CD4-positive, alpha-beta T cell treated with Interferon gamma for 1 hour (primary cell): ENCODE measurements at places on chromosomes 11 and 22.

DNA sequence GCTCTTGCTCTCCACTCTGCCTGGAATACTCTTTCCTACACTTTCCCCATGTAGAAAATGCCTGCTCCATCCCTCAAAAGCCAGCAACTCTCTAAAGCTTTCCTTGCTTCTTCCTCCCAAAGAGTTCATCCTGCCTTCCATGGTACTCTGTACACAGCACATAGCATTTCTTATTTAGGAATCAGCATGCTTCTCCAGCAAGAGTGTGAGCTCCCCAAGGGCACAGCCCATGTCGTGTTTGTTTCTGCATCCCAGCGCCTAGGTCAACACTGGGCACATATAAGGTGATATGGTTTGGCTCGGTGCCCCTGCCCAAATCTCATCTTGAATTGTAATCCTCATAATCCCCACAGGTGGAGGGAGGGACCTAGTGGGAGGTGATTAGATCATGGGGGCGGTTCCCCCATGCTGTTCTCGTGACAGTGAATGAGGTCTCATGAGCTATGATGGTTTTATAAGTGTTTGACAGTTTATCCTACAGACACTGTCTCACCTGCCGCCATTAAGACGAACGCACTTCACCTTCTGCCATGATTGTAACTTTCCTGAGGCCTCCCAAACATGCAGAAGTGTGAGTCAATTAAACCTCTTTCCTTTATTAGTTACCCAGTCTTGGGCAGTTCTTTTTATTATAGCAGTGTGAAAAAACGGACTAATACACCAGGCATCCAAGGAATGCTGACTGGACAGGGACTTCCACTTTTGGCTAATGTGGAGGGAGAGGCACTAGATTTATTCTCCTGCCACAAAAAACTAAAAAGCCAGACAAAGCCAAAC, 8.2 kb downstream of the VPS37C start:
- DNase-seq, result no peak

- DNase-seq, result no peak
Observed at GRCh38 chr11:24453129-24453718, 43.6 kb upstream of the LUZP2 start.

- DNase-seq, result no peak
Observed at GRCh38 chr11:47620836-47621378, 21.5 kb downstream of the MTCH2 start.

- no peak for DNase-seq
Observed at GRCh38 chr11:44823868-44824267, 97.1 kb downstream of the TSPAN18 start.

GRCh38 chr11:36065436-36065835, 121.6 kb downstream of the LDLRAD3 start:
- no peak for DNase-seq

DNA sequence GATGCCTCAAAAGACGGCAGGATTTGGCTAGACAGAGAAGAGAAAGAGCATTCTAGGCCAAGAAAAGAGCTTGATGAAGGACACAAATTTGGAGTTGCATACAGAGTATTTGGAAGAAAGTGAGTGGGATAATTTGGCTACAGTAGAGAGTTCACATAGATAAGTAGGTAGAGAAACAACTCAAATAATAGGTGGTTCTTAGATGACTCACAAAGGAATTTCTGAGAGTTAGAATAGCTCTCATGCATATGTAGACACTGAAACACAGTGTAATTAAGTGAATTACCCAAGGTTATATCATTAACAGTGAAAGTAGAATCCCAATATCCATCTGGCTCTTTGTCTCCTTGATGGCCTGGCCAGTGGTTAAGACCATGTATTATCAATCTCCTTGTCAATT, 228.6 kb upstream of the DDI1 start:
- DNase-seq, result no peak

- no peak for DNase-seq
Observed at GRCh38 chr11:128379587-128380580, 207.5 kb downstream of the ETS1 start.

DNA sequence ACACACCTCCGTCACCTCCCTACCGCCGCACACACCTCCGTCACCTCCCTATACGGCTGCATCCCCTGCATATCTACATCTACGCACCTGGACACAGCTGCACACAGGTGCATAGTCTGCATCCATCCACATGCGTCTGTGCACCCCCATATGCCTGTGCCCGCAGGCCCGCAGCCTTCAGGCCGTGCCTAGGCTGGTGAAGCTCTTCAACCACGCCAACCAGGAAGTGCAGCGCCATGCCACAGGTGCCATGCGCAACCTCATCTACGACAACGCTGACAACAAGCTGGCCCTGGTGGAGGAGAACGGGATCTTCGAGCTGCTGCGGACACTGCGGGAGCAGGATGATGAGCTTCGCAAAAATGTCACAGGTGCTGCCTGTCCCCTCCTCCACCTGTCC, 4.8 kb downstream of the PKP3 start:
- no peak for DNase-seq

GRCh38 chr11:1012740-1013630, 23.5 kb downstream of the MUC6 start:
- DNase-seq, result no peak
